ENCODE measurements at places on chromosomes 12 and 14.

DNA sequence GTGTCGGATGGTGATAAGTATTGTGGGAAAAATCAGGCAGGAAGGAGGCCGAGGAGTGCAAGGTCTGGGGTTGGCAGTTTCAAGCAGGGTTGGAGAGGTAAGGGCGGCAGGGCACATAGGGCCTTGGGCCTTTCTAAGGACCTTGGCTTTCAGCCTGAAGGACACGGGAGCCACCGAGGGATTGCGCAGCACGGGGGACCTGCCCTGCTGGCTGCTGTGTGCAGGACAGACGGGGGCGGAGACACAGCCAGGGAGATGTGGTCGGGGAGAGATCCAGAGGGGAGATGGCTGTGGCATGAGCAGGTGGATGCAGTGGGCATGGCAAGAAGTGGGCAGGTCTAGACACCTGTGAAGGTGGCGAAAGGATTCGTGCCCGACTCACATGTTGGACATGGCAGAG is 14.7 kb downstream of the OTUB2 start:
- no peak for DNase-seq

DNA sequence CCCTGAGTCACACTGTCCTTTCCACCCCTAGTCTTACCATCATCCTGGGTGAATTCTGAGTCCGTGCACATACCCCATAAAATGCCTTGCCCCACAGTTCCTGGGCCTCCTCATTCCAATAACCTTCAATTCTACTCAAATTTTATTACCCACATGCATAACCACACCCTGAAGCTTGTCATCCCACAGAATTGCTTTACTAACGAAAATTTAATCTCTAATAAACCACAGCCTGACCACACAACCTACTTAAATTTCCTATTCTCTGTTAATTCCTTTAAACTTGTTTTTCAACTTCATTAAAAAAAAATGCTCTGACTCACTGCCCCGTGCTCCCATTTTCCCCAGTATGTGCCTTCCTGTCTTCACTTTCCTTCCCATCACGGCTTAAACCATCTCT is 205.9 kb downstream of the PHLDA1 start:
- no peak for DNase-seq

DNA sequence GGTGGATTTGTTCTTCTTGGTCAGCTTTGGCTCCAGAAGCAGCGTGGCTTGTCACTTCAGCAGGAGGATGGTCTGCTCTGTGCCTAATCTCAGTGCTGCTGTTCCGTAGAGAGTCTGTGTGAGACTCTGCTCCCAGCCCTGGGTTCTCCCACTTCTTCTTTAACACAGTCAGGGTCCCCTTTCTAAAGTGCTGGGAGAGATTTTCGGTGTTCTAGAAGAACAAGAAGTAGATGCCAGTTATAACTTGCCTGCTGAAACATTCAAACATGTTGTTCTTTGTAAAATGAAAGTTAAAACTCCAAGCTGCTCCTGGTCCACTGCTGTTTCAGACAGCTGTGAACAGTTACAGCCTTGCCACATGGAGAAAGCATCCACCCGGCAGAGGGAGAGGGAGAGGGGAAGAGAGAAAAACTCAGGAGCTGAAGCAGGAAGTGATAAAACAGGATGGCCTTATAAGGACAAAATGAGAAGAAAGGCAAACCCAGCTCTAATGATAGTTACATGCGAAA is 55.2 kb upstream of the CERS5 start:
- peak; percentile 49 for DNase-seq

GRCh38 chr12:2084553-2085296 is 31.9 kb downstream of the CACNA1C start:
- peak; percentile 61 for DNase-seq

- no peak for DNase-seq
Observed at GRCh38 chr14:65206448-65207096, 104.3 kb upstream of the MAX start.

DNA sequence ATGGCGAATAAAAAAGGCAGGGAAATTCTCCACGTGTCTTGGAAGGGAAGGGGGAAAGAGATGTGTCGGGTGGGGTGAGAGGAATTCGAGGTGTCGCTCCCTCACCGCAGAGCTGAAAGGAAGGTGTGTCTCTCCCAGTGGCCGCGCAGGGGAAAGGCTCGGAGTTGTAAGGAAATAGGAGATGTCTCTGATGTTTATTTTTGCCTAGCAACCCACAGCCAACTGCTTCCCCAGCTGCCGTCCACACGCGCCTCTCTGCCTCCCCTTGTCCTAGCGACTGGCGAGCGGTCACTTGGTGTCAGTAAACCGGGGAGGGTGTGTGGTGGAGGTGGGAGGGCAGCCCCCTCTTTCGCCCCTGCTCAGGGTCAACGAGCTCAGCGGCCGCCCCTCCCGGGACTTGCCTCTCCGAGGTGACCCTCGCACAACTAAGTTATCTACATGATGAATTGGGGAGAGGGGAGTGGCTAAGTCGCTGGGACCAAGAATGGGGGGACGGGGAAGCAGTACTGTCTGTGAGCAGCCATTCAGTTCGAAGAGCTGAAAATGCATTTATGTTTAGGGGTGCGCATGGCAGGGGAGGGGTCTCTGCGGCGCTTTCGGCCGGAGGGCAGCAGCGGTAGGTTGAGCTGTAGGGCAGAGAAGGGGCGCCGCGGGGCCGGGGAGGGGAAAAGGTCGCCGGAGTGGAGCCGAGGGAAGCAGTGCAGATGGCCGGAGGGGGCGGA is 585 bp upstream of the DYRK2 start:
- peak; percentile 81 for DNase-seq

DNA sequence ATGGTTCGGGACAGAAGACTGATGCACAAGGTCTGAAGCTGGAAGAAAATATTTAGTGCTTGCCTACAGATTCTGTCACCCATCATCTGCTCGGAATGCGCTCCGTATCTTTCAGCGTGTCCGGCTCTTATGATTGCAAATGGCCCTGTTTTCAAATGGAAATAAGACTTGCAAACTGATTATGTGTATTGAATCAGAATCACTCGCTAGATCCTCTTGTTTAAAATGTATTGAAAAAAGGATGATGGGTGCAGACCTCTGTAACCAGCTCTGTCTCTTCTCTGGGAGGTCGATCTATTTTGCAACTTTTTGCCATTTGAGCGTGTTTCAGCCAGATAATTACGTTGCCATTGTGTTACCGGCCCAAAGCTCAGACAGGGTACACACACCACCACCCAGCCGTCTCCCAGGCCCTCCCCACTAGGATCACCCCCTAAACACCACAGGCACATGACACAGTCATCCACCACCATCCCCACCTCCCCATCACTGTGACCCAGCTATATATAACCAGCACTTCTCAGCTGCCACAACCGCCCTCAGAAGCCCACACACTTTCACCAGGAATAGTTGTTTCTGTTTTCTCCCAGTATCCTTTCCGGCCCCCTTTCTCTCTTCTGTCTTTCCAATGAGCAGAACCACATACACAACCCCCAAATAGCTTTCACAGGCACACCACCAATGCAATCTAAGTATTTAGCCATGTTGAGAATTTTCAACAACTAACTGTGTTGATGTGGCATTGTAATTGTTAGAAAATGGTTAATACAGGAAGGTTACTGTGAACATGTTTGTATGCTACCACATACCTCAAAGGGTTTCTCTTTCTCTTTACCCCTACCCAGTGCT is 10.7 kb downstream of the NKX2-1 start:
- DNase-seq: no peak

- DNase-seq: no peak
Observed at GRCh38 chr14:42877716-42878115, 1271.0 kb downstream of the LRFN5 start.

GRCh38 chr12:121748571-121749265 is 36.2 kb downstream of the TMEM120B start:
- DNase-seq: peak; percentile 62

DNA sequence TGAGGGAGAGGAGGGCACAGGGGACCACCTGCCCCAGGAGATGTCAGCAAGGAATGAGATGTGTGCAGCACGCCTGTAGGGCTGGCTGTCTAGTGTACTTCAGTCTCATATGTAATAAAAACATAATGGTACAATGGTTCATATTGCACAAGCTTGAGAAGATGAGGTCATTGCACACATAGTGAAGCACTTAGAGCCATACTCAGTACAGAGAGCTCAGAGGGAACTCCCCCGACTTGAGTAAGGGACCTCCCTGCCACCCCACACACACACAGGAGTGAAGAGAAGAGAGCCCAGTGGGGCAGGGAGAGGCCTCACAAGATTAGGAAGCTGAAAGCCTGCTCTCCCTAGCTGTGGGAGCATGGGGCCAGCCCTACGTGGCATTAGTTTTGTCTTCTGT is 61.5 kb downstream of the SLC6A12 start:
- no peak for DNase-seq

DNA sequence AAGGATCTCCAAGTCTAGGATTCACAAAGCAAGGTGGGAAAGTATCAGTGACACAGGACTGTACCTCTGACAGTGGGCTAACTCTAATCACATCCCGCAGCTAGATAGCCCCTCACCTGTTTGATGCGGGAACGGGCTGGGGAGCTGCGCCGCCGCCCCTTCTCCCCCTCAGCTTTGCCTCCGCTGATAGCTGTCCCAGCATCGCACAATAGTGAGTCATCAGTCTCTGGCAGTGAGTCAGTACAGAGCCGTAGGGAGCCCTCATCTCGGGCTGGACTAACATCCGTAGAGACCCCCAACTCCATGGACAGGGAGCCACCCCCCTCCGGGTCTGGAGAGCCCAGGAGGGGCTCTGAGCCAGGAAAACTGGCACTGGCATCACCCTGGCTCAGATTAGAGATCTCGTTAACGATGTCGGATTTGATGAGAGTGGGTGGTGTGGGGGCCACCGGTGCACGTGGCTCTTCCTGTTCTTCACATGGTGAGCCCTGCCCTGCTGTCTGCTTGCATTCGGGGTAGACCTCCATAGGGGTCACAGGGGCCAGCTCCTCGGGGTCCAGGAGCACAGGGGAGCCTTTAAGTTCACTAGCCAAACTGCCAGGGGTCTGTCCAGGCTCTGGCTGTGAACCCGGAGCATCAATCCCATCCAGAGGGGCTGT is 10.9 kb downstream of the KMT2D start:
- DNase-seq: no peak

GRCh38 chr12:121600702-121601336 is 20.0 kb upstream of the KDM2B start:
- no peak for DNase-seq

DNA sequence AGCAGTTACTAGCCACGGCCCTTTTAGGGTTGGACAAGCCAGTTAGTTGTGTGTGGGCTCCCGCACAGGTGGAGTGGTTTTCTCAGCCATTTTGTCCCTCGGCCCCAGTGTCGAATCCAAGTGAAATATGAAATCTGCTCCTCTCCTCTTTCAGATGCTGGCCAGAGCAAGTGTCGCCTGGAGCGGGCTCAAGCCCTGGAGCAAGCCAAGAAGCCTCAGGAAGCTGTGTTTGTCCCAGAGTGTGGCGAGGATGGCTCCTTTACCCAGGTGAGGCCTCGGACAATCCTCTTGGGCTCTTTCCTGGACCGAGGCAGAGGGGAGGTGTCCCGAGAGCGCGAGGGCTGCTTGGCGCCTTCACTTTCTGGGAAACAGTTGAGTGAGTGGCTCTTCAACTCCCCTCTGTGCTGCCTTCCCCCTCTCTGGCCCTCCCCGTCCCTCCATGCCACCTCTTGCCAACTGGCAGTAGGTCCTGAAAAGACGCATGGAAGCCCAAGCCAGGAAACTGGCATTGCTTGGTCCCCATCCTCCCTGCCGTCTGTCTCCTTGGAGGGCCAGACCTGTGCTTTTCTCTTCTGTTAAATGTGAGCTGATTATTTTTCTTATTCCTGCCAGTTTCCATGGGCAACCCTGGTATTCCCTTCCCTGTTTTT is 74.2 kb downstream of the SMOC1 start:
- no peak for DNase-seq

- no peak for DNase-seq
Observed at GRCh38 chr12:107973950-107974349, 155.1 kb upstream of the WSCD2 start.

DNA sequence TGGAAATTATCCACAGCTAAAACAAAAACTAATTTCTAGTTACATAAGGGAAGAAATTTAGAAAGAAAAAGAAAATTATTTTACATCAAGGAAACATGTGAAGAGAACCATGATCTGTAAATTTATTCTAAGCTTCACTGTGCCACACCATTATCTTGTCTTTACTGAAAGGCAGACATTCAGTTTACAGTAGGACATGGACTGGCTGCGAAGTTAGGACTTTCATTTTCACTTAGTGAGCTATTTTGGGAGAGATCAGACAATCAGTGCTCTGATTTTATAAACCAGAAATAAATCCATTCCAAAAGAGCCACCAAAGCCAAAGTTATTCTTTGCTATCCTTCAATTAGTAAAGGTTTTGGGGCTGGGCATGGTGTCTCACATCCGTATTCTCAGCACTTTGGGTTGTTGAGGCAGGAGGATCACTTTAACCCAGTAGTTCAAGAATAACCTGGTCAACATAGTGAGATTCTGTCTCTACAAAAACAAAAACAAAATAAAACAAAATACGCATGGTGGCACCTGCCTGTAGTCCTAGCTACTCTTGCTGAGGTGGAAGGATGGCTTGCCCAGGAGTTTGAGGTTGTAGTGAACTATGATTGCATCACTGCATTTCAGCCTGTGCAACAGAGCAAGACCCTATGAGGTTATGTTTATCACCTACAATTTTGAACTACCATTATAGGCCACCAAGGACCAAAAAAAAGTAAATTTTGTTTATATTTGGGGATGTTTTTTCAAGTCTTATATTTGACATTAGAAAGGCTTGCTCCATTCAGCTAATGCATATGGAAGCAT is 1084.8 kb upstream of the ATXN7L3B start:
- DNase-seq: no peak

- DNase-seq: peak; percentile 44
Observed at GRCh38 chr12:4809013-4809448, 88.8 kb downstream of the GALNT8 start.

DNA sequence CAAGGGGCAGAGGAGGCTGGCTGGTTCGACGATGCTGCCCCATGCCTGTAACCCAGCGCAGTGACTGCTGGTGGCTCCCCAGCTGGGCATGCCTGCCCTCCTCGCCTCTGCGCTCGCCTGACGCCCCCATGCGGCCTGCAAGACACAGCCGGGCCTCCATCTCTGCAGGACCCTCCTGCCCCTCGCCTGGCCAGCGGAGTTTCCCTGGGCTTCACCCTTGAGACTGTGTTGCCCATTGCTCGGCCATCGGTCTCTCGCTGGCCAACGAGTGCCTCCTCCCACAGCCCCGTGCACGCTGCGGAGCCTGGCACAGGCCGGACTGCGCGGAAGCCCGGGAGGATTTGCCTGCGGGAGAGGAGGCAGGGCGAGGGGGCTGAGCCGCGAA is 17.6 kb downstream of the ASPG start:
- DNase-seq: peak; percentile 14

- no peak for DNase-seq
Observed at GRCh38 chr12:15831315-15831978, 42.3 kb upstream of the EPS8 start.

- DNase-seq: no peak
Observed at GRCh38 chr12:52805000-52805399, 8.9 kb downstream of the KRT4 start.

DNA sequence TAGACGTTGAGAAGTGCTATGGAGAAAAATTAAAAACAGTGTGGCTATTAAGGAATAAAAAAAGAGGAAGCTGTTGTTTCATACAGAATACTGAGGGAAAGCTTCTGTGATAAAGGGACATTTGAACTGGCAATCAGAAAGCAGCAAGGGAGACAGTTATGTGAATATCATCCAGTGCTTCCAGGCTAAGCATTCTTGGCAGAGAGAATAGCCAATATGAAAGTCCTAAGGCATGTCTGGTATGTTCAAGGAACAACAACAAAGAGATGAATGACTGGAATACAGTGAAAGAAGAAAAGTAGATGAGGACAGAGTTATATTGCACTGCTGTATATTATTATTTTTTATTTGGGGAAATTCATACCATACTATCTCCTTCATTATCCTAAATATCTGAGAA is 23.9 kb downstream of the SCAF11 start:
- no peak for DNase-seq

- DNase-seq: peak; percentile 46
Observed at GRCh38 chr12:127280393-127281275, 986.3 kb upstream of the TMEM132C start.

All from left cardiac atrium (tissue), 4 donors.